ENCODE measurements at places on chromosomes 7 and 10.

- no peak for DNase-seq
Measured at GRCh38 chr7:7962851-7963250, 5.7 kb upstream of the GLCCI1 start.

DNA sequence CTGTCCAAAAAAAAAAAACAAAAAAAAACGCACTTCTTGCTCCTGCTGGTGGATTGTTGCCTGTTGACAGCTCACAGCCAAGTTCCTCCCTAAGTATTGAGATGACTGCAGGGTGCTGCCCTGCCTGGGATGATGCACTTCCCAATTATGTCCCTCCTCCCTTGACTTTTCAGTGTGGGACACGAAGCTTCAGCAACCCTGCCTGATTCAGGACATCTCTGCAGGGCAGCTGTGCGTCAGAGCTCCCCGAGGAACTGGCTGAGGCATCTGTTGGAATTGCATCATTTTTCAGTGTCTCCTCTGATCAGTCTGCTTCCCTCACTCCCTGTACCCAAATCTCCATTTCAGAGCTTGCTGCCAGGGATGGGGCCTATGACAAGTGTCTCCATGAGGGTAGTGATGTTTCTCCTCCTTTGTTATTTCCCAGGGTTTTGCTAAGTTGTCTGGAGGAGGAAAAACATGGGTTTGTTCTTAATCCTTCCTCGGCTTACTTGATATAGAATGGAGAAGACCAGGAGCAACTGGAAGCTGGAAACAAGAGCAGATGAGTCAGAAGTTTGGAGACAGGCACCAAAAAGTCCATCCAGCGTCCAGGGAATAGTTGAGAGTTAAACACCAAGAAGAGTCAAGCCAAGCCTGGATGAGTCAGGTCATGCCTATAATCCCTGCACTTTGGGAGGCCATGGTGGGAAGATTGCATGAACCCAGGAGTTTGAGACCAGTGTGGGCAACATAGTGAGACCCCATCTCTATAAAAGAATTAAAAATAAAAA lies 355.1 kb downstream of the GALNT17 start:
- no peak for DNase-seq

GRCh38 chr7:40760987-40761386 lies 626.2 kb downstream of the SUGCT start:
- DNase-seq, result no peak

DNA sequence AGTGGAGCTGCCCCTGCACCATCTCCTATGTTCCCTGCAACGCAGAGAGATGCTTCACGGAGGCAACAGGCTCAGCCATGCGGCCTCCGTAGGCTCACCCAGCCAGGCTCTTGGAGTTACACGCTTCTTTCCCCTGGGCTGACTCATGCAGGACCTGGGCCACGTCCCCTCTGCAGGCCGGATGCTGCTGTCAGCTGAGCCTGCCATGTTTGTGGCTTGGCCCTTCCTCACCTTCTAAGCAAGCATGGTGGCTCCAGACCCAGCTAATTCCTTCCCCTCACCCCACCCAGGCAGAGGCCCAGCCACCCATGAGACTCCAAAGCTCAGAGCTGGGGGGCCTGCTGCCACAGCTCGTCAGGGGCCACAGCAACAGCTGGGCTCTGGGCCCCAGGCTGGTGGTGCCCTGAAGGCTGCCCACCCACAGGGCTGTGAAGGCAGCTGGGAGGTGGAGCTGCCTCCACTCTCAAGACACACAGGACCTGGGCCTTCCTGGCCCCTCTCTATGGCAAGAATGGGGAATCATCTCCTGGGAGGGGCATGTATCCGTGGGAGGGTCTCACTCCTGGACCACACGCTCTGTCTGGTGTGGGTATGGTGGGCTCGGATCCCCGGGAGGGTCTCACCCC lies 219.6 kb downstream of the ELFN1 start:
- DNase-seq, result no peak

DNA sequence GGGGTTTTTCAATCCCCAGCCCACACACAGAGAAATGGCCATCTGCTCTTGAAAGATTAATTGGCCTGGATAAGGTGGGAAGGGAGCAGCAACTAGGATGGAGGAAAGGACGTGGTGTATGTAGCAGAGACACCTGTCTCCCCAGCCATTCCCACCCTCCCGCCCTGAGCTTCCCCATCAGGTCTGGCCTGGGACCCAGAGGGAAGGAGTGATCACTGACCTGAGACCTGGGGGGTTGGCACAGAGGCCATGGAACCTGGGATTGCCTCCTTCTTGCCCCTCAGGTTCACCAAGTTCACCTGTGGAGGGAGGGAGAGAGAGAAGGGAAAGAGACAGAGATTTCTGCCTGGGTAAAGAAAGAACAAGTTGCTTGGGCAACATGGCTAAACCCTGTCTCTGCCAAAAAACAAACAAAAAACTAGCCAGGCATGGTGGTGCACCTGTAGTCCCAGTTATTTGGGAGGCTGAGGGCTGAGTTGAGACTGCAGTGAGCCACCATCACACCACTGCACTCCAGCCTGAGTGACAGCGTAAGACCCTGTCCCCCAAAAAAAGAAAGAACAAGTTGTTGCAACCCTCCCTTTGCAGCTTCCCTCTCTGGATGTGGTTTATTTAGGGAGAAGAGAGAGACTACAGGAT lies 11.3 kb upstream of the TRPV6 start:
- no peak for DNase-seq

- no peak for DNase-seq
Measured at GRCh38 chr10:71065659-71066058, 146.7 kb upstream of the UNC5B start.

DNA sequence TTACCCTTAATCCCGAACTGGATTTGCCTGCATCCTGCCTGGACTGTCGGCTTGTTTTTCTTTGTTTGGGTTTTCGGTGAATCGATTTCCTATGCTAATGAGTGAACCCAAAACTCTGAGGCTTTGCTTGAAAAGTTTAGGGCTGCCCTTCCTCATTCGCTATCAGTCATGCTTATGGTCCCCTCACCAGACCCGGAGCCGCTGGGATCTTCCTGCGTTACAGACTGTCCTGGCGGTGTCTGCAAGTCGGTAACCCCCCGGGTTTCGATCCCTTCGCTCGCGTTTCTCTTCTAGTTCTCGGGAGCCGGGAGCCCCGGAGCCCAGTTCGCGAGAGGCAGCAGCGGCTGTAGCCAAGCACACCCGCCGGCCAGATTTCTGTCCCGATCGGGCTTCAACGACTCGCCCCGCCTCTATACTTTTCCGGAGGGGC lies 2.2 kb downstream of the EMX2 start:
- DNase-seq, result no peak

DNA sequence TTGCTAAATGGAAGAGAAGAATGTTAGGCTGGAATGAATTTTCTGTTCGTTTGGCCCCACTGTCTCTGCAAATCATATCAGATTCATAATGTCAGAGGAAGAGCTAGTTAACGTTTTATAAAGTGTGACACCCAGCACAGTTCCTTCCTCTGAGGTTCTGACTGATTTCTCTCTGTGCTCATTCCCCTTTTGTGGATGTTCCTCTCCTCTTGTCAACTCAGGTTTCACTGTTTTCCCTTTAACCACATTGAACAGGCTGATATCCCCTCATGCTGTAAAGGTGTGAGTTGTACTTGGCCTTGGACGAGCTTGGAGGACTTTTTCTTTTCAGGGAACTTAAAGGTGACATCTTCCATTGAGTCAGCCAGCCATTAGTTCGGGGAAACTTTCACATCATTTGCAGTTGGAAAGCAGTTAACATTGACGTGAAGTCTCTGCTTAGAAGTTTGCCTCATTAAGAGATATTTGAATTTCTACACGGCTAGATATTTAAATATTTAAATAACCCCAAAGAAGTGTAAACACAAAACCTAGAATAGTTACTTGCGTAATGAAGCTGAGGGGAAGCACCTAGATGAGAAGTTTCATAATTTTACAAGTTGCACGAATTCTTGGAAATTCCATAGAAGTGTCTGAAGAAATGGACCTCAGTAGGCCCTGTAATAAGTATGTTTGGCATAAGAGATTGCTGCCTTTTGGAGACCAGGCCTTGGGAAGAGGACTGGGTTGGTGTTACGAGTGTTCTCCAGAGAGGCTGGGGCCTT lies 101.5 kb upstream of the EGR2 start:
- no peak for DNase-seq

DNA sequence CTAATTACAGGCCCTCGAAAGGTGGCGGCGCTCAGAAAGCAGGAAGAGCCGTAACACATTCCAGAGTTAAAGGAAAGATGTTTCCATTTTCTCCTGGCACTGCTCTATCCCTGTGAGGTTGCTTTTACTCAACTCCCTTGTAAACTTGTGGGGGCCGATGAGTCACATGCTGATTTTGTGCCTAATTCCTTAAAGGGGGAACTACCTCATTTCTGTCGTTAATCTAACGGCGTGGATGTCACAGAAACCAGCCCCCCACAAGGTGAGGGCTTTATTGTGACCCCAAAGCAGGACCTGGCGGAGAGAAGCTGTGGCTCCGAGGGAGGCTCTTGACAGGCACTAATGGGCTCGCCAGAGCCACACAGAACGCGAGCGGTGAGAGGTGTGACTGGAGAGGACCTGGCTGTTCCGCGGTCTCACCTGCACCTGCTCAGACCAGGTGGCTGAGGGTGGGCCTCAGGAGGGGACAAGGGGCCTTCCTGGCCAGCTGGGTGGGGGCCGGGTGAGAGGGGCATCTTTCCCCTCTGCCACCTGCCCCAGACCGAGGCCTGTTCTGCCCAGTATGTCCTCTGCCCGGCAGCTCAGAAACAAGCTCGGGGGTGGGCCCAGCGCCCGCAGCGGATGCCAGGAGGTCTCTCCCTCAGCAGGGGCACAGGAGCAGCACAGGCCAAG lies 50.9 kb downstream of the CALML3 start:
- no peak for DNase-seq

DNA sequence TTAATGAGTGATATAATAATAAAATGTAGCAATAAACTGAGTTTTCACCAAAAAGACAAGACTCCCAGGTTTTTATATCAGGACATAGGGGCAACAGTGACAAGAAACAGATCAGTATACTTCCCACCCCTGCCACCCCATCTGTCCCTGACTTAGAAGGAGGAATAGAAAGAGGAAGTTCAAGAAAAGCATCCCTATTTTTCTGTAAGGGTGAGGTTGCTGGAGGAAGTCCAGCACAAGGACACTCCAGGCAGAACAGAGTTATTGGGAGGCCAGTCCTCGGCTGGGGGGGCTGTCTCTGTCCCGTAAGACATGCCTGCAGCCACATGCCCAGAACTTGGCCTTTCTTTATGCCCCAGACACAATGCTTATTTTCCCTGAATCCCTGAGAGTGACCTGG lies 16.5 kb upstream of the TLX1 start:
- no peak for DNase-seq

GRCh38 chr10:15245530-15245929 lies 77.0 kb upstream of the NMT2 start:
- DNase-seq, result no peak

- no peak for DNase-seq
Measured at GRCh38 chr7:144074374-144074773, 4.8 kb downstream of the OR2A25 start.

DNA sequence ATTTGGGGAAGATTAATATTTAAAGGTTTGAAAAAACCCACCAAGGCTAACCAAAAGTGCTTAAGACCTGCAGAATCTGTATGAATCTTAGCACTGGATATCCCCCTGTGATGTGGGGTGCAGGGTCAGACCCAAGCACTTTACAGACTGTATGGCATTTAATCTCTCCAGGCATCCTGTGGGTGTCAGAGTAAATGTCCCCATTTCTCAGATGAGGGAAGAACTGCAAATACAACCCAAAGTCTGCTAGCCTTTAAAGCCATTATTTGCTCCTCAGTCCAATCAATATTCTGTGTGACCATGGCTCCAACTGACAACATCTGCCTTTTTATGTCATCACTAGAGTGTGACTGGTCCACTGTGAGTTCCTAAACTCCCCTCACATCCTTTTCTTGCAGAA lies 10.0 kb upstream of the MBL2 start:
- no peak for DNase-seq

DNA sequence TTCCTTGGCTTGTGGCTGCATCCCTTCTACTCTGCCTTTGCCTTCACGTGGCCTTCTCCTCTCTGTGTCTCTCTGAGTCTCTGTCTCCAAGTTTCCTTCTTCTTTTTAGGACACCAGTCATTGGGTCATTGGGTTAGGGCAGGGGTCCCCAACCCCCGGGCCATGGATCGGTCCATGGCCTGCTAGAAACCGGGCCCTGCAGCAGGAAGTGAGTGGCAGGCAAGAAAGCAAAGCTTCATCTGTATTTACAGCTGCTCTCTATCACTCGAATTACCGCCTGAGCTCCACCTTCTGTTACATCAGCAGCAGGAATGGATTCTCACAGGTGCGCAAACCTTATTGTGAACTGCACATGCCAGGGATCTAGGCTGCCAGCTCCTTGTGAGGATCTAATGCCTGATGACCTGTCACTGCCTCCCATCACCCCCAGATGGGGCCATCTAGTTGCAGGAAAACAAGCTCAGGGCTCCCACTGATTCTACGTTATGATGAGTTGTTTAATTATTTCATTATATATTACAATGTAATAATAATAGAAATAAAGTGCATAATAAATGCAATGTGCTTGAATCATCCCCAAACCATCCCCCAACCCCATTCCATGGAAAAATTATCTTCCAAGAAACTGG lies 47.9 kb upstream of the DOCK1 start:
- no peak for DNase-seq

GRCh38 chr10:28400681-28401080 lies 97.8 kb upstream of the MPP7 start:
- DNase-seq, result no peak

GRCh38 chr10:20059084-20059835 lies 243.0 kb downstream of the PLXDC2 start:
- no peak for DNase-seq

GRCh38 chr7:44309271-44310091 lies 15.9 kb downstream of the CAMK2B start:
- DNase-seq, result no peak

GRCh38 chr7:55504967-55505658 lies 67.2 kb downstream of the VOPP1 start:
- DNase-seq, result no peak

GRCh38 chr7:137789215-137789882 lies 57.4 kb downstream of the DGKI start:
- DNase-seq, result no peak

GRCh38 chr7:31647511-31647910 lies 39.5 kb upstream of the PPP1R17 start:
- no peak for DNase-seq

DNA sequence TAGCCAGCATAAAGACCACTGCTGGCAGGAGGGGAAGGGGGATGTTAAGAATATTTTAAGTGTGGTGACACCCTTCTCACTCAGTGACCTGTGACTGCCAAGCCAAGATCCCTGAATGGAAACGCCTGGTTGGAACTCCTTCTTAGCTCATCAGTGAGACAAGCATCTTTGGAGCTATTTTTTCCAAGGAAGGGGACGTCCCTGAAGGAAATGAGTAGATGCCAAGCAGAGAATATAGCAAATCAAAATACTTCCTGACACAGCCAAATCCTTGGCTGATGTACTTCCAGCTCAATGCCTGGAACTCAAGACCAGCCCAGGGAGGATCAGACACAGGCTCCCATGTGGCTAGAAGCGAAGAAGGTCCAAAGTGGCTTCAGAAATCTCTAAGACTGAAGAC lies 82.2 kb downstream of the SORBS1 start:
- DNase-seq, result no peak

- no peak for DNase-seq
Measured at GRCh38 chr10:132414402-132415016, 17.5 kb downstream of the PWWP2B start.

GRCh38 chr7:26616235-26616634 lies 248.2 kb downstream of the SKAP2 start:
- DNase-seq, result no peak

- DNase-seq, result peak; percentile 52
Measured at GRCh38 chr10:104580774-104581675, 60.1 kb upstream of the SORCS3 start.

GRCh38 chr10:1661416-1661815 lies 75.9 kb downstream of the ADARB2 start:
- DNase-seq, result no peak

GRCh38 chr10:60816628-60817397 lies 38.5 kb downstream of the CDK1 start:
- no peak for DNase-seq

All from stimulated activated CD8-positive, alpha-beta memory T cell treated with anti-CD3 and anti-CD28 coated beads, Interleukin-4, amount 100 ng/mL, for 4 hours (primary cell).